Endothelial cell (in vitro differentiated cells): ENCODE measurements at places on chromosomes 6 and 20.
A peak's percentile ranks its signal among the peaks of the same experiment; 100 is the strongest.

DNA sequence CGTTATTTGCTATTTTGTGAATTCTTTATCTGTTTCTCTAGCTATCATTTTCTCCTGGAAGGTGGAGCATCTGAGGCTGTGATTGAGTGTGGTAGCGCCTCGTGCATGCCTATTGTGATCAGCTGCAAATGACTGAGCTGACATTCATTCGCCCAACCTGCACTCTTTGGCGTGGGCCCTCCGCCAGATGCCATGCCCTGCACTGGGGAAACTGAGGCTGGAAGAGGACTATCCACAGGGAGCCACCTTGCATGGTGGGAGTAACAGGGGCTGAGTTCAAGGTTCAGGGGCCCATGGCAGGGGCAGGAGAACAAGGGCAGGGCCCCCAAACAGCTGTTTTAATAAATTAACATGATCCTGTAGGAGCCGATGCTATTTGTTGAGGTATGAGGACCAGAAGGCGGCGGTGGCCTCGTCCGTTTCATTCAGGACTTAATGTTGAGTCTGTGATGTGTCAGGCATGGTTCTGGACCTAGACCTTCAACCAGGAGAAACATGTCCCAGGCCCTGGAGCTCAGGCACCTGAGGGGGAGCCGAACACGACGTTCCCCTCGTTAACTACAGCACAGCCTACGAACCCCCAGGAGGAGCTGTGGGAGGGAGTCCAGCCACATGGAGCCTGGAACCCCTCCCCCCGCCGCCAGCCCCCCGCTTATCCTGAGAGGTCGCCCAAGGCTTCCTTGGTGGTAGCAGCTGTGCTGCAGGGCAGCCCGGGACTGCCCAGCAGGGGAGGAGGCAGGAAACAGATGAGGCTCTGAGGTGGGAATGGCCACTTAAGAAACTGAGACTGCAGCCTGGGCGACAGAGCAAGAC is 242.9 kb downstream of the CDH4 start:
- no peak overlapping the region for H3K27ac ChIP-seq
- no peaks in the 10 kb centered on the region for H3K36me3 ChIP-seq
- no peak overlapping the region for H3K4me3 ChIP-seq
- DNase-seq = no peak
- peaks cover 4% of the 10 kb centered on the region for H3K4me1 ChIP-seq

GRCh38 chr6:143842461-143842901 is 657 bp upstream of the LTV1 start:
- no peak for DNase-seq
- H3K4me1 ChIP-seq = peaks cover 15% of the 10 kb centered on the region
- peaks cover 17% of the 10 kb centered on the region for H3K36me3 ChIP-seq

DNA sequence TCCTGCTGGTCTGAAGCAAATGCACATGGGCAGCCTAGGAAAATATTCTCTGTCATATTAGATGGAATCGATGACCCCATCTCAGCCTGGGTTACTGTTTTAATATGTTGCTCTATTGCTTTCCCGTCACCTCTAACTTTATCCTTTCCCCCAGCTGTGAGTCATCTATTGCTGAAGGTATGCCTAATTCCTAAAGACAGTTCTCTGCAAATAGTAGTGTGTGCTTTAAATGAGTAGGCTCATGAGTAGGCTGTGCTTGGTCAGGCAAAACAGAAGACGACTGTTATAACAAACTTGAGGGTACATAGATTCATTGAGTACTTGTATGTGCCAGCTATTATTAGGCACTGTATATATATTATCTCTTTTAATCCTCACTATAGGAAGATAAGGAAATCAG is 47.2 kb downstream of the CTNNBL1 start:
- H3K4me3 ChIP-seq = no peak overlapping the region
- H3K4me1 ChIP-seq = peaks cover 10% of the 10 kb centered on the region
- peak overlapping the region; percentile 19 for H3K27ac ChIP-seq
- peaks cover 2% of the 10 kb centered on the region for H3K27me3 ChIP-seq
- peaks cover 16% of the 10 kb centered on the region for H3K36me3 ChIP-seq
- no peak for DNase-seq

DNA sequence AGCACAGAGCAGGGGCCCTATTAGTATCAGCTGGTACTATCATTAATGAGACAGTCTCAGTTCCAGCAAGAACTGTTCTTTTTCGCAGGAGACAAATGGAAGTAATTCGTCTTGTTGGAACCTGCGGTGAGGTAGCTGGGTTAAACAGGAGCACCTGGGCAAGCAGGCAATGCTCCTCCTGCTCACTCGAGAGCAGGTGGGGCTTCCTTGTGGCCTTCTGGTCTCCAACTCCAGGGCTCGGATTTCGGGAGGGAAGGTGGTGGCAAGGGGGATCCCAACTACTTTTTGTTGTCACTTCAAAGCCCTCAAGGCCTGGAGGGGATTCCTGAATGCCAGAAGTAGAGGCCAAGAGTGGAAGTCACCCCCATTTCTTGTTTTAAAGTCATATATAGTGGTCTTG is 1.3 kb upstream of the SPEF1 start:
- peaks cover 6% of the 10 kb centered on the region for H3K36me3 ChIP-seq
- no peak for DNase-seq
- peaks cover 27% of the 10 kb centered on the region for H3K27me3 ChIP-seq
- H3K4me3 ChIP-seq = no peak overlapping the region

DNA sequence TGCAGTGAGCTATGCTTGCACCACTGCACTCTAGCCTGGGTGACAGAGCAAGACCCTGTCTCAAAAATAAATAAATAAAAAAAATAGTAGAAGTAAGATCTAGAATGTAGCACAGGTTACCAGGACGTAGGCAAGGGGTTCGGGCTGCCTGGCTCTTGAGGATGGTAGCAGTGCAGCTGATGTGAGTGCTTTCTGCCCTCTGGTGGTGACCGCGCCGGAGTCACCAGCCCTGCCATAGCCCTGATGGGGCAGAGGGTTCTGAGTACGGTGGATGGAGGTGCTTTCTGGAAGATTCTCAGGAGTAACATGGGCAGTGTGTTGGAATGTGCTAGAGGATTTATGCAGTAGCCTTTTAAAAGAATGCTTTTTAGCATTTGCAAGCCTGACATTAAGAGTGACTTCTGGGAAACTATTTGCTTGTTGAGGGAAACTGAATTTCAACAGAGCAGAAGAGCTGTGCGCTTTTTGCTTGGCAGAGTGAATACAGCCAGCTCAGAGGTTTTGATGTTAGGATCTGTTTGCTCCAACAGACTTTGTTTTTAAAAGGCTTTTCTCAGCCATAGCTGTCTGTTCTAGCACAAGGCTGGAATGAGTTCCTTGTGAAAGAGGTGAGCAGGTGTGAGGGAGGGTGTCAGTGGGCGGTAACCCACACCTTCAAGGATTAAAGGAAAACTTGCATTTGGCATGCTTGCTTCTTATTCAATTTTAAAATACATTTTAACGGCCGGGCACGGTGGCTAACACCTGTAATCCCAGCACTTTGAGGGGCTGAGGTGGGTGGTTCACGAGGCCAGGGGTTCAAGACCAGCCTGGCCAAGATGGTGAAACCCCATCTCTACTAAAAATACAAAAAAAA is 65.9 kb downstream of the PTPN1 start:
- no peak overlapping the region for H3K4me3 ChIP-seq
- H3K4me1 ChIP-seq = peaks cover 22% of the 10 kb centered on the region
- DNase-seq = peak; percentile 58
- no peak overlapping the region for H3K27ac ChIP-seq

DNA sequence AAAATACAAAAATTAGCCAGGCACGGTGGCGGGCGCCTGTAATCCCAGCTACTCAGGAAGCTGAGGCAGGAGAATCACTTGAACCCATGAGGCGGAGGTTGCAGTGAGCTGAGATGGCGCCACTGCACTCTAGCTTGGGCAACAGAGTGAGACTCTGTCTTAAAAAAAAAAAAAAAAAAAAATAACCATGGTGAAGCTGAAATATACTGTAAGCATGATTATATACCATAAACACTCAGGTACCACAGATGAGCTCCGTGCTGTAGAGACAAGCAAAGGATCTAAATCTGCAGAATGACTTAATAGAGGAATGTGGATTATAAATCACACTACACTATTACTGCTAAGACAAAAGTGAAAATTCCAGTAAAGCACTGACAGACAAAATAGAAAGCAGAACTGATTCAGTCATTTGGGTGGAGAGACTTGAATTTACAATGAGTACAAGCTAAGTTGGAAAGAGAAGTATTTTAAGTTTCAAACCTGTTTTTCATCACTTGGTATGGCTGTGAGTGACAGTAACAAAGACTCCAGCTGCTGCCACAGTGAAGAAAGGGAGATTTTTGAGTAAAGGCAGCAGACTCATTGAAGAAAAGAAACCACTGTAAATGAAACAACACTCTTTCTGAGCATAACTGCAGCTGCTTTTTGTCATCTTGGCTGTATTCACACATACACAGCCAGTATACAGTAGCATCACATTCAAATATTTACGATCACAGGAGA is 322.1 kb downstream of the RNGTT start:
- no peak for DNase-seq
- no peak overlapping the region for H3K27ac ChIP-seq
- H3K4me3 ChIP-seq = no peak overlapping the region
- H3K36me3 ChIP-seq = no peaks in the 10 kb centered on the region

DNA sequence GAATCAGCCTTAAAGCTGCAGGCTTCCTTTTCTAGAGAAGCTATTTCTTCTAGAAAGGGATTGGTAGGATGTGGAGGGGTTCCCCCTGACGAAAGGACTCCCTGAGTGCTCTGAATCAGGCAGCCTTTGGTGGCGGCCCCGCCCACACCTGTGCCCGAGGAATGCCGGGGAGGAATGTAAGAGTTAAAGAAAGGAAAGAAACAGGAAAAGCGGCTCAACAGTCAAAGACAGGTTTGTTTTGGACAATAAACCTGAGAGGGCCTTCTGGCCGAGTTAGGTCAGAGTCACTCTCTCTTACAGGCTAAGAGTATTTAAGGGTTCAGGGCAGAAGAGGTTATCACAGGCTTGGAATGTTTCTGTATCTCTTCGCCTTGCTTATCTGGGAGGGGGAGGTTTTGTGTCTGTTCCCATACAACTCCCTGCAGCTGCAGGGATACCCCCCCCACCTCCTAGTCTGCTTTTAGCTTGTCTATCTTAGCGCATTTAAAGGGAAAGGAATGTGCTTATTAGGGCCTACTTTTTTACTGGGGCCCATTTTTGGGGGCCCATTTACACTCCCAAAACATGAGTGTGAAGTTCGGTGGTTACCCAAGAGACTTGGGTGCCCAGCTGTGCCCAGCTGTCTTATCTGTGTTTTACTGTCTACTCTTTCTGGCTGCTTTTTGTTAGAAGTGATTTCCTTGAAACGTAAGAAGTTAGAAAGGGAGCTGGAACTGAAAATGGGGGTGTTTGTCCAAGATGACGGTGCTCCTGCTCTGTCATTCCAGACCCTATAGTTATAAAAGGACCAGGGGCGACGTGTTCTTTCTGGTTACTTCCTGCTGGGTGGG is 32.8 kb downstream of the DYNLT1 start:
- no peak overlapping the region for H3K4me3 ChIP-seq
- DNase-seq = no peak
- peaks cover 13% of the 10 kb centered on the region for H3K4me1 ChIP-seq
- peak overlapping the region; percentile 64 for H3K27ac ChIP-seq

DNA sequence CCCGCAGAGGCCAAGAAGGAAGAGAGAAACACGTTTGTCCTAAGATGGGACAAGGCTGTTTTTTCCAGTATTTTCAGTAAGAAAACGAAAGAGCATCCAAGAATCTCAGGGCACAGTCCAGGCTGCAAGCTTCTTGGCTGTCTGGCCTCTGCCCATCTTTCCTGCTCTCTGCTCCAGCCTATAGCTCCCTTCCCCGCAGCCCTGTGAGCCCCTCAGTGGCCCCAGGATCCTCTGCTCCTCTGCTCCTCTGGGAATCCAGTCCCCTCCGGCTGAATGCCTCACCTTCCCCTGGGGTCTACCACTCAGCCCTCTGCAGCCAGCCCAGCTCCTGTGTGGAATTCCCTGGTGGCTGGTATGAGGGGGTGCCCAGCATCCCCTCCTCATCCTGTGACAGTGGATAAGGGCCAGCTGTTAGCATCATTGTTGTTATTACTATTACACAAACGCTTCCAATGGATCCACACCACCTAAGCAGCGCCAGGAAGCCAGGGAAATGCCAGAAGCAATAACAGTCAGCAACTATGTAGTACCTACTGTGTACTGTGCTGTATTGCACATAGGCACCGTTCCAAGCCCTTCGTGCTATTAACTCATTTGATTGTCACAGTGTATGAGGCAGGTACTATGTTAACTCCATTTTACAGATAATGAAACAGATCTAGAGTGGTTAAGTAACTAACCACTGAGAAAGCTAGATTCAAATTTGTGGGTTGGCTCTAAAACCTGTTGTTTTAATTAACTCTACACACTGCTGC is 60.3 kb upstream of the PTPN1 start:
- no peak overlapping the region for H3K27ac ChIP-seq
- no peaks in the 10 kb centered on the region for H3K27me3 ChIP-seq
- no peak overlapping the region for H3K4me3 ChIP-seq

- H3K4me1 ChIP-seq = no peaks in the 10 kb centered on the region
- H3K27me3 ChIP-seq = no peaks in the 10 kb centered on the region
- H3K27ac ChIP-seq = no peak overlapping the region
- DNase-seq = no peak
- H3K36me3 ChIP-seq = no peaks in the 10 kb centered on the region
Observed at GRCh38 chr6:110833831-110834230, 18.6 kb upstream of the CDK19 start.

DNA sequence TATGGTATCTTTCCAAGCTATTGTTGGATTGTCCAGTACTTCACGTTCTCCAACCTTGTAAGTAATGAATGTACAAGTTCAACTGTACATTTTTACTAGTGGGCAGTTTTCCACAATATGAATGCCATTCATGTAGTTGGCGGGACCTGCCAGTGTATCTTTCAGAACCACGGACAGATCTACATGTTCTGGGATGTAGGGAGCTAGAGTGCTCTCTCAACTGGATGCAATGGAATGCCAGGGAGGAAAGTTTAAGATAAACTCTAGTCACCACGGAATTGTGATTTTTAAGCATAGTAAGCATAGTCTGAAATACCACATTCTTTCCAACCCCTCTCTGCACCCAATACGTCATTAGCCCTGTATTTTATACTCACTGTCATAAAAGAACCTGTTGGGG is 21.5 kb upstream of the HLA-C start:
- peak; percentile 22 for DNase-seq
- H3K27me3 ChIP-seq = no peaks in the 10 kb centered on the region
- no peaks in the 10 kb centered on the region for H3K4me1 ChIP-seq
- no peaks in the 10 kb centered on the region for H3K36me3 ChIP-seq
- H3K27ac ChIP-seq = no peak overlapping the region

- H3K36me3 ChIP-seq = no peaks in the 10 kb centered on the region
- peak; percentile 42 for DNase-seq
- H3K4me3 ChIP-seq = peak within 1 kb of the TSS; percentile 82
- no peak within 1 kb of the TSS for H3K27ac ChIP-seq
- peaks cover 32% of the 10 kb centered on the region for H3K27me3 ChIP-seq
Observed at GRCh38 chr20:57266291-57267157, at the start of gene BMP7. TSS of gene BMP7 (minus strand) at chr20:57266641. CDS start at chr20:57266122, 519 bp downstream.

- peaks cover 15% of the 10 kb centered on the region for H3K27me3 ChIP-seq
- H3K4me3 ChIP-seq = no peak overlapping the region
- peaks cover 17% of the 10 kb centered on the region for H3K4me1 ChIP-seq
- H3K36me3 ChIP-seq = peaks cover 16% of the 10 kb centered on the region
- H3K27ac ChIP-seq = no peak overlapping the region
- no peak for DNase-seq
Observed at GRCh38 chr20:3930265-3931206, 41.3 kb downstream of the PANK2 start.

GRCh38 chr6:44593539-44593944 is 206.0 kb downstream of the CDC5L start:
- peaks cover 1% of the 10 kb centered on the region for H3K27me3 ChIP-seq
- H3K4me3 ChIP-seq = no peak overlapping the region
- peak; percentile 68 for DNase-seq
- no peaks in the 10 kb centered on the region for H3K4me1 ChIP-seq
- no peaks in the 10 kb centered on the region for H3K36me3 ChIP-seq

- peak overlapping the region; percentile 97 for H3K4me3 ChIP-seq
- peaks cover 8% of the 10 kb centered on the region for H3K36me3 ChIP-seq
- DNase-seq = no peak
- peaks cover 14% of the 10 kb centered on the region for H3K27me3 ChIP-seq
Observed at GRCh38 chr6:166343150-166343487, 774 bp upstream of the SFT2D1 start.
